ENCODE measurements at places on chromosomes 6 and 20.

GRCh38 chr6:150243620-150244314 lies 100.9 kb downstream of the PPP1R14C start:
- DNase-seq, result no peak

DNA sequence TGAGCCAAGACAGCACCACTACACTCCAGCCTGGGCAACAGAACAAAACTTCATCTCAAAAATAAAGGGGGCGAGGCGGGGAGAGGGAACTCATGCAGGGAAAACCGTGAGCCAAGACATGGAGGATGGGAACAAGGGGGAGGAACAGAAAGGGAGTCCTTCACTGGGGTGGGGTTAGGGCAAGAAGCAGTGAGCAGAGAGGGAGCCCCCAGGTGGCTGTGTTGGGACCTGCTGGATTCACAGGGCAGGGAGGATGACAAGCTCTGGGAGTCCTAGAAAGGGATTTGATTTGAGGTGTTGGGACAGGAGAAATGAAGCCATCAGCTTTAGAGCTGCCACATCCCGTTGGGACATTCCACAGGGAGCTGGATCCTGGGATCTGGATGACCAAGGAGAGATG lies 90.6 kb upstream of the TOP1 start:
- DNase-seq, result no peak

GRCh38 chr20:15967334-15967733 lies 605.9 kb downstream of the KIF16B start:
- no peak for DNase-seq

DNA sequence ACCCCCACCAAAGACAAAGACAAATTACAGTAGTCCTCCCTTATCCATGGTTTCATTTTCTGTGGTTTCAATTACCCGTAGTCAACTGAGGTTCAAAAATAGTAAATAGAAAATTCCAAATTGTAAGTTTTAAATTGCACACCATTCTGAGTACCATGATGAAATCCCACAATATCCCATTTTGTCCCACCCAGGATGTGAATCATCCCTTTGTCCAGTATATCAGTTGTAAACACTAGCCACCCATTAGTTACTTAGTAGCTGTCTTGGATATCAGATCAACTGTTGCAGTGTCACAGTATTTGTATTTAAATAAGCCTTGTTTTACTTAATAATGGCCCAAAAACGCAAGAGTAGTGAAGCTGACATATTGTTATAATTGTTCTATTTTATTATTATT lies 364.0 kb upstream of the ARID1B start:
- no peak for DNase-seq

GRCh38 chr6:161215193-161215592 lies 58.7 kb downstream of the AGPAT4 start:
- no peak for DNase-seq

All from breast epithelium (tissue), 4 donors.